Endothelial cell of coronary artery (primary cell): ENCODE measurements at places on chromosomes 11 and 22. TPM values are rescaled to one million over a fixed set of nuclear protein-coding genes. Genes with fewer than 3 reads are reported as not detected.

The IGF2 gene
- 3.6 and 4.7 TPM in 2 replicates for total RNA-seq

The CHRM1 gene
- not detected in 2 replicates for total RNA-seq

The LYVE1 gene
- total RNA-seq: 0.19 and 0.54 TPM in 2 replicates

The SPON1 gene
- total RNA-seq: not detected in 2 replicates

The NDUFV1 gene
- total RNA-seq: 192 and 205 TPM in 2 replicates

The TRIM6 gene
- total RNA-seq: 0.81 and 1.2 TPM in 2 replicates

The OR4D11 gene
- not detected in 2 replicates for total RNA-seq

The RTN3 gene
- 31.1 and 44.2 TPM in 2 replicates for total RNA-seq

The CCDC82 gene
- 15.2 and 22.3 TPM in 2 replicates for total RNA-seq

The UBQLN3 gene
- 0.09 TPM in 1 of 2 replicates, not detected in the other for total RNA-seq

The PTGDR2 gene
- total RNA-seq: under 0.01 TPM in 1 of 2 replicates, not detected in the other

The LARGE2 gene
- under 0.01 and 0.09 TPM in 2 replicates for total RNA-seq

The TRPC6 gene
- total RNA-seq: not detected in 2 replicates

The OR51B2 gene
- not detected in 2 replicates for total RNA-seq

The UPK3A gene
- not detected in 2 replicates for total RNA-seq

The SCO2 gene
- 2.2 and 2.3 TPM in 2 replicates for total RNA-seq

The CECR2 gene
- total RNA-seq: 0.19 and 1.2 TPM in 2 replicates

The FGF19 gene
- total RNA-seq: not detected in 2 replicates

The SLCO2B1 gene
- total RNA-seq: 0.09 and 1.2 TPM in 2 replicates

The RAC2 gene
- total RNA-seq: 20.8 and 30.0 TPM in 2 replicates

The DDTL gene
- total RNA-seq: 2.4 and 2.5 TPM in 2 replicates

The POLDIP3 gene
- total RNA-seq: 26.1 and 31.4 TPM in 2 replicates

The SHISA8 gene
- not detected in 2 replicates for total RNA-seq

The TNNI2 gene
- not detected in 2 replicates for total RNA-seq

The TTC28 gene
- total RNA-seq: 15.6 and 16.6 TPM in 2 replicates

The C22orf15 gene
- total RNA-seq: 0.63 TPM in 1 of 2 replicates, not detected in the other

The TREH gene
- total RNA-seq: under 0.01 and 0.09 TPM in 2 replicates

The OR2AG2 gene
- total RNA-seq: 0.09 and 0.18 TPM in 2 replicates

The NNMT gene
- 231 and 378 TPM in 2 replicates for total RNA-seq

The SCUBE2 gene
- 0.81 and 1.2 TPM in 2 replicates for total RNA-seq

The MRPL16 gene
- total RNA-seq: 43.5 and 45.6 TPM in 2 replicates

The CCDC34 gene
- total RNA-seq: 3.9 and 4.1 TPM in 2 replicates

The TCN2 gene
- total RNA-seq: 30.9 and 40.7 TPM in 2 replicates

The DKK3 gene
- 179 and 288 TPM in 2 replicates for total RNA-seq
